ENCODE measurements at places on chromosomes 6 and 20. TPM values are rescaled to one million over a fixed set of nuclear protein-coding genes. Genes with fewer than 3 reads are reported as not detected.

Gene SNAI1
- total RNA-seq, result 12.4 TPM

Gene SLC22A2
- total RNA-seq, result not detected

Gene EPHA7
- total RNA-seq, result 1.4 TPM

Gene GRM1
- 0.08 TPM for total RNA-seq

Gene TMEM217
- total RNA-seq, result 2.5 TPM

Gene TIAM2
- total RNA-seq, result 3.2 TPM

Gene HUS1B
- total RNA-seq, result 0.40 TPM

Gene TMEM244
- not detected for total RNA-seq

Gene PARD6B
- 1.9 TPM for total RNA-seq

Gene FRK
- 0.52 TPM for total RNA-seq

Gene TUBB2A
- 38.0 TPM for total RNA-seq

Gene BPIFB1
- not detected for total RNA-seq

Gene SLC35F1
- under 0.01 TPM for total RNA-seq

Gene BACH2
- total RNA-seq, result 0.78 TPM

Gene SLC22A16
- not detected for total RNA-seq

Gene TRDN
- total RNA-seq, result not detected

Gene SLC17A1
- total RNA-seq, result not detected

Gene OR2H2
- not detected for total RNA-seq

Gene PHACTR1
- 0.16 TPM for total RNA-seq

Gene GPRC6A
- total RNA-seq, result not detected

Gene SAPCD1
- total RNA-seq, result not detected

Gene BCAS1
- total RNA-seq, result not detected

Gene IPCEF1
- not detected for total RNA-seq

Gene TBXT
- total RNA-seq, result not detected

Gene SPATS1
- total RNA-seq, result not detected

Gene DBNDD2
- total RNA-seq, result 2.6 TPM
